Stimulated activated CD8-positive, alpha-beta memory T cell treated with anti-CD3 and anti-CD28 coated beads, Interleukin-12 subunit alpha, Interleukin-12 subunit beta, amount 100 ng/mL, for 1 hour (primary cell): ENCODE measurements at places on chromosomes 6 and 20.
A peak's percentile ranks its signal among the peaks of the same experiment; 100 is the strongest.

- DNase-seq = no peak
These were observed 70.2 kb upstream of the ENPP5 start for GRCh38 chr6:46240866-46241565.

DNA sequence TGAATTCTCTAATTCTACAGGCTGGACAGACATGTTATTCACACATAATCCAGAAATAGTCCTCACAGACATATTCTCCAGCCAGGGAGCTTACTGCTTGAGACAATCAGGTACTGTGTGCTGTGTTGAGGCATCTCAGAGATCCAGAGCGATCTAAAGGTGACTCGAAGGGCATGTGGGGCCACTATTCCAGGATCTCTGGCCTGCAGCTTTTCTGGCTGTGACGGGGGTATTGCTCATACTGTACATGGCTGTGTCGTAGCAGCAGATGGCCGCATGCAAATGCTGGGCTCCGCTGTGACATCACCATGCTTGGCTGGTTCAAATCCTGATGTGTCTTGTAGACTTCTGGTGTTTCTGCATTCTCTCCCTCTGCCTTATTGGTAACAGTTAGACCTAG, 37.8 kb downstream of the CD109 start:
- DNase-seq = no peak

GRCh38 chr6:124463271-124463670, 499.0 kb upstream of the RNF217 start:
- DNase-seq = no peak

DNA sequence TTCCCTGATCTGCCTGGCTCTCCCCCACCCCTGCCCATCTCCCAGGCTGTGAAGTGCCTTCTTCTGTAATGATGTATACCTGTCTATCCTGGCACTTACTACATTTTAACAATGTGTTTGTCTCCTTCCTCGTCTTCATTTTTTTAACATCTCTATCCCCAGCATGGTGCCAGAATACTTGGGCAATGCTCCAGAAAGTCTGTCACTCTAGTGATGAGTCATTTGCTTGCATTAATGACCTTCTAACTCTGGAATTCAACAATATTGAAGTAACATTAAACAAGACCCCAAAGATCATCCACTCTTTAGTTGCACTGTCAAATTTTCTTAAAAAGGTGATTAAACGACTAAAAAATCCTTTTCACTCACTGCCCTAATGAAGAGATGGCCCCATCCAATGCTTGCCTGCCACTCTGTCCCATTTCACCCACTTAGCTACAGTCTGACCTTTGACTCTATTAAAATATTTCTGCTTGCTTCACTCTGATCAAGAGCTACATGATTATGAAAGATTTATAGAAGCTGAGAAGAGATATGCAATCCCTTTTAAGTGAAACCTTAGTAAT, 7.7 kb upstream of the KLHL31 start:
- DNase-seq = no peak

DNA sequence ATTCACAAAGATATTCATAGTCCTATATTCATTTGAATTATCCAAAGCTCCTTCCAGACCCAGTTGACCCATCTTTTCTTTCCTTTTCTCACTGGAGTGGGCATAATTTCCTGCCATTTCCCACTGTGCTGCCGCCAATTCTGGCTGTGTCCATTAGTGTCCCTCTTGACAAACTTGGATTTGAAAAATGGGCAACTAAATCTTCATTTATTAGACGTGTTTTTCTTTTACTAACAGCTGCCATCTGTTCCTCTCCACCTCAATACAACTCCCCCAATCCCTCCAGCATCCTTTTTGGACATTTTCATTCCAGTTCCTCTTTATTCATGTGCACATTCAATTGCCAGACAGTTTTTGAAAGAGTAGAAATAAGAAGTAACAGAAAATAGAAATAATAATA, 90.5 kb downstream of the PCSK2 start:
- DNase-seq = no peak

- DNase-seq = no peak
These were observed 20.0 kb downstream of the DEF6 start for GRCh38 chr6:35317483-35318195.

- no peak for DNase-seq
These were observed 5.9 kb downstream of the CMTR1 start for GRCh38 chr6:37438930-37439329.

GRCh38 chr6:43669922-43670622, 17.5 kb downstream of the MRPS18A start:
- DNase-seq = no peak

DNA sequence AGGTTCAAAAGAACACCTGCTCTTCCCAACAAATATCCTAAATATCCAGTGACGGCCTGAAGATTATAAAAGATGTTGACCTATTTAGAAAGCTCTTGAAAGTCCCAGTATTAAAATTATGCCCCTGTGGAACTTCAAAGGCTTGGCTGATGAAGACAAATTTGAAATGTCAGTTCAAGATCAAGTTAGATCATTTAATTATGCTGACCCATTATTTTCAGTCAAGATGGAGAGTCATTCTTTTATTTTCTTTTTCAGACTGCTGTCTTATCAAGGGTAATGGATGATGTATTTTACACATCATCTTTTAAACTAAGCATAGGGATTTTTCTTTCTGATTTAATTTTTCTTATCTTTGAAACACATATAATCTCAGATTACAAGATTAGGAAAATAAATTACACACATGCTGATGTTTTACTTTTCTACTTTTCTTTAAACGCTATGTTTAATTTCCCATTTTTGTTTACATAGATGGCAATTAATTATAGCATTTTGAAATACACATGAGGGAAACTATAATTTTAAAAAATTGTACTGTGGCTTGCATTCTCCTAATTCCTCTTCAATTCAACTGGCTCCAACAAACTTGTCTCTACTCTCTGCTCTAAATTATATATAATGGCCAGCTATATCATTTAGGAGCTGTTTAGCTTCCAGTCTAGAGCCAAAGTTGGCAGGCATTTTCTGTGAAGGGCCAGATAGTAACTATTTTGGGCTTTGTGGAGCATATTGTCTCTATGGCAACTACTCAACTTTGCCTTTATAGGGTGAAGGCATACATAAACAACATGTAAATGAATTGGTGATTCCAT, 123.7 kb downstream of the RCAN2 start:
- no peak for DNase-seq

GRCh38 chr20:46581391-46581790, 30.9 kb upstream of the OCSTAMP start:
- no peak for DNase-seq

DNA sequence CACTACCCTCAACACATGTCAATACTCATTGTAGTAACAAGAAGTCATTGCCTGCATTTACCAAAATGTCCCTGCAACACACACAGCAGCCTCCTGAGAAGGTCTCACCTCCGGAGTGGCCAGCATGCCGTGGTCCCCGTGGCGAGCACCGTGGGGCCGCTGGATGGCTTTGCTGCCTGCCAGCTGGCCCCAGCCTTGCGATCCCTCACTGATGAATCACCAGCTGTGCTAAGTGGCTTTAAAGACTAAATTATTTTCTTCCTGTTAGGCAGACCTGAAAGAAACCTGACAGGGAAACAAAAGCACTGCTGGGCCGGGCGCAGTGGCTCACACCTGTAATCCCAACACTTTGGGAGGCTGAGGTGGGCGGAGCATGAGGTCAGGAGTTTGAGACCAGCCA, 306.7 kb downstream of the CDH4 start:
- no peak for DNase-seq

GRCh38 chr6:168494726-168495125, 53.7 kb downstream of the SMOC2 start:
- no peak for DNase-seq

GRCh38 chr6:150030611-150031010, 5.3 kb upstream of the RAET1L start:
- DNase-seq = no peak

GRCh38 chr6:1933292-1933691, 312.1 kb downstream of the GMDS start:
- DNase-seq = no peak

GRCh38 chr6:157985378-157986155, 3.9 kb downstream of the SYNJ2 start:
- no peak for DNase-seq

GRCh38 chr6:36232172-36232571, 35.6 kb downstream of the BRPF3 start:
- DNase-seq = no peak

- no peak for DNase-seq
These were observed 1.6 kb upstream of the QKI start for GRCh38 chr6:163412801-163413344.

DNA sequence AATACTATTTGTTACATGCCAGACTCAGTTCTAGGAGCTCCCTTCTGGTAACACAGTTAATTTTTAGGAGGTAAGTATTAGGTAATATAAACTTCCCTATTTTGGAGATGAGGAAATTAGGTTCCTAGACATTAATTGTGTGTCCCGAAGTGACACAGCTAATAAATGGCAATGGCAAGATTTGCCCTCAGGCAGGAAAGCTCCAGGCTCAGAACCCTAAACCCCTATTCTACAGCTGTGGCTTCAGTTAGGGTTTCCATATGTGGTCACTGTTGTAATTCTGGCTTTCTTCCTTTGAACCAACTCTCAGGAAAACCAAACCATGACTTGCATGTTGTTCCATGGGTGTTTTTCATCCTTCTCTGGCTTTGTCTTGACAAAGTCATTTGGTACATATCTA, 188.2 kb downstream of the PLCB1 start:
- no peak for DNase-seq

DNA sequence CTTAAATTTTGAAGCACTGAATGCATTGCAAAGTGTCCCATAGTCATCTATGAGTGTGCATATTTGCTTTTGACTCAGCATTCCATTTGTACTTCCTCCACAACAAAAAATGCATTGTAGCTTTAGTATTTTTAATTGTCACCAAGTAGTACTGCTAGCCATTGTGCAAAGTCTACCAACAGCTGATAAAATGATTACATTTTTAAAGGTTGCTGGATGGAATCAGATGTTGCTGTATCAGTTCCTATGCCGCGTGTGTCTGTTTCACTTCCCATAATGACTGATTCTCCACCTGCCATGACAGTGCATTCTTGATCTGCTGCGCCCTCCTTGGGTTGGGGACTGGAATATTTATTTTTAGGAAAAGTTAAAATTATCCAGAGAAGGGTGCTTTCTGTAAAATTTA, 41.2 kb downstream of the SLX4IP start:
- no peak for DNase-seq

DNA sequence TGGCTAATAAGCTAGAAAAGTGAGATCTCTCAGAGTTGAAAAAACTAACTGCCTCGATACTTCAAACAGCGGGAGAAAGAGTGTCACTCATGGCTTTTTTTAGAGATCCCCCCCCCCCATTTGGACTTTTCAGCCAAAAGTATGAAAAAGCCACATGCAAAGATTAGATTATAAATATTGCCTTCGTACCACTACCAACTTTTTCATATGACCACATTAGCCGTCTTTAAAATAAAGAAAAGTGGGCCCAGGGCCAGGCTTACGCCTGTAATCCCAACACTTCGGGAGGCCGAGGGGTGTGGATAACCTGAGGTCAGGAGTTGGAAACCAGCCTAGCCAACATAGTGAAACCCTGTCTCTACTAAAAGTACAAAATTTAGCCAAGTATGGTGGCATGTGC, 4.4 kb downstream of the PGK2 start:
- DNase-seq = no peak

DNA sequence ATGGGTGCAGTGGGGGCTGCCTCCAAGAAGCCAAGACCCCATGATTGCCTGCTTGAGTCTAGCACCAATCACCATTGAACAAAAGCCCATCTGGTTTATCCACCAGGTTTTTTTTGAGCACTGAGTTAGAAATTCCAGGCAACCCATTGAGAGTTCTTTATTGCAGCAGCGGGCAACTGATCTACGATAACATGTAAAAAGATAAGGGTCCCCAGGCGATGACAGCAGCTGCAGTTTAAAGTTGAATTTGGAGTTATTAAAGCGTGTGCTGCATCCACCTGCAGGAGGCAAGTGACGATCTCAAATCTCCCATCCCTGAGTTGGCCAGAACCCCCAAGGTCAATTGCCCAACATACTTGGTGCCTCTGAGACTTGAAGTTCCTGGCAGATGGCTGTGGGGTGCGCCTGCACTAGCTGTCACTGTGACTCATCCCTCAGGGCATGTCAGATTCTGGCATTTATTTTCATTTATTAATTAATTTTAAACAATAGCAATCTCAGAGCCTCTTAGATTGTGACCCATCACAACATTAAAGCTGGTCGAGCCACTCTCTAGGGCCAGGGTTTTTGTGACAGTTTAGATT, 290.4 kb upstream of the SULF2 start:
- DNase-seq = no peak

- peak; percentile 92 for DNase-seq
These were observed at the start of the genes C6orf52 and PAK1IP1 for GRCh38 chr6:10694302-10695085. Gene C6orf52, minus strand, starts transcription at chr6:10694616. Its CDS starts 7,066 bp downstream, at chr6:10687550. Gene PAK1IP1, plus strand, starts transcription at chr6:10694972. Its CDS starts 14 bp downstream, at chr6:10694986.

- no peak for DNase-seq
These were observed 104.2 kb downstream of the SYCP2 start for GRCh38 chr20:59829054-59829785.

DNA sequence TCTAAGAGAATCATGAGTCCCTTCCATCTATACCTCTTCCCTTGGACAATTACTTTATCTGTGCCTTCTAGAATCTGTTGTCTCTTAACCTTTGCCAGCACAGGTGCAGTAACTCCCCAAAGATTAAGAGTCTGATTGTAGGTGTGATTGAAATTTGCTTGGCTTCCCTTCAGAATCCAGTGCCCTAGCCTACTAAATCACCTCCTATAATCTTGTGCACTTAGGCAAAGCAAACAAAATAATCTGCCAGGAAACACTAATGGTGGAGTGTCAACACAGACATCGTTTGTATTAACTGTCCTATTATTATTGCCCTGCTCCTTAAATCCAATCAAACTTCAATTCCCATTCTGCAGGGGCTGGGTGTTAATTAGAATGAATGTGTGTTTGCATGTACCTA, 28.0 kb downstream of the ID4 start:
- DNase-seq = no peak

DNA sequence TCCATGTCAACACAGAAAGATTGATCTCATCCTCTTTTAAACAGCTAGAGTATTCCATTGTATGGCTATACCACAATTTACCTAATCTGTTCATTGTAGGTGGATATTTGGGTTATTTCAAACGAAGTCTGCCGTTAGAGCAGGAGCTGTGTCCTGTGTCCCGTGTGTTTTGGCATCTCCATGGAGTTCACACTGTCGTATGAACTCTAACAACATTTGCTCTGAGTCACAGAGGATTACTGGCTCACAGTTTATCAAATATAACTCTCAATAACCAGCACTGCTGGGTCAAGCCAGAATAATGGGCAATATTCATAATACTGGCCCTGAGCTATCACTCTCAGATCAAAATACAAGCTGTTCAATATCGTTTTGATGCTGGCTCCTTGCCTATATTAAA, 16.4 kb downstream of the TRAM2 start:
- DNase-seq = no peak

- no peak for DNase-seq
These were observed 780.9 kb downstream of the QKI start for GRCh38 chr6:164195278-164195941.

- DNase-seq = no peak
These were observed 107.4 kb upstream of the MAP7 start for GRCh38 chr6:136657666-136658065.

- no peak for DNase-seq
These were observed 583.6 kb upstream of the MMS22L start for GRCh38 chr6:97866616-97867015.

DNA sequence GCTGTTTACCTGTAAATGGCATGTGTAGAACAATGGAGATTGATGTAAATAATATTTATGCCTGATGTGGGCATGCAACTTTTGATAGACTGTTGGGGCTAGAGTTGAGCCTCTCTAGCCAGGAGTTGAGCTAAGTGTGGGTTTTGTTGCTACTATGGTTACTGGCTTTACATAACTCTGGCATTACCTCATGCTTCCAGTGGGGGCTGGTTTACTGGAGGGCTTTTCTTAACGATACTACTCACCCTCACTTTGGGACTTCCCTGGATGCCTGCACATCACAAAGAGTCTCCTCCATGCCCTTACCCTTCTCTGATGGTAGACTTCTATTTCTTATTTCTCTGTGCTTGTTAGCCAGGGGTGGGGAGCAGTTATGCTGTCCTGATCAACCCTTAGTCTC, 524.6 kb upstream of the CDH4 start:
- no peak for DNase-seq
